Neural crest cell (in vitro differentiated cells): ENCODE measurements at places on chromosomes 4 and X. TPM values are rescaled to one million over a fixed set of nuclear protein-coding genes. Genes with fewer than 3 reads are reported as not detected.

DNA sequence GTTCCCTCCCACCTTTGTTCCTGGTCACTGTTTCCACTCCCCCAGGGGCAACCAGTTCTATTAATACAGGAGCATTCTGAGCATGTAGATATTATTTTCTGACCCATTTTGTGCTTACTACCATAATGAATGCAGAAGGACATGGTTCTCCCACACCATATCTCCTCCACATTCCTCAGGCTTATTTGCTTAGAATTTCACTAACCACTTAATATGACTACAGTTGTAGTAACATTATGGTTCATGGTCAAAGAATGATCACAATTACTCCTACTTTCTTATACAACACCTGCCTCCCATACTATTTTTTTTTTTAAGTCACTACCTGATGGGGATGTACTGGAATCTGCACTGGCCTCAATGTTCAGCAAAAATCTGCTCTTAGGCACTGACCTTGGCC is 7.5 kb upstream of the FAM184B start:
- H3K27me3 ChIP-seq = no peaks in the 10 kb centered on the region
- no peak overlapping the region for H3K27ac ChIP-seq
- H3K4me1 ChIP-seq = no peaks in the 10 kb centered on the region
- no peak overlapping the region for H3K4me3 ChIP-seq
- peaks cover 19% of the 10 kb centered on the region for H3K36me3 ChIP-seq

GRCh38 chr4:23945451-23946017 is 55.7 kb upstream of the PPARGC1A start:
- H3K36me3 ChIP-seq = no peaks in the 10 kb centered on the region
- no peak overlapping the region for H3K4me3 ChIP-seq
- H3K27me3 ChIP-seq = no peaks in the 10 kb centered on the region
- H3K27ac ChIP-seq = peak overlapping the region; percentile 45

GRCh38 chr4:81314196-81314896 is 99.3 kb upstream of the PRKG2 start:
- H3K27ac ChIP-seq = no peak overlapping the region
- H3K36me3 ChIP-seq = no peaks in the 10 kb centered on the region
- H3K4me1 ChIP-seq = peaks cover 6% of the 10 kb centered on the region
- H3K27me3 ChIP-seq = peaks cover 24% of the 10 kb centered on the region
- H3K4me3 ChIP-seq = no peak overlapping the region

GRCh38 chr4:139018501-139018900 is 2.9 kb downstream of the NOCT start:
- H3K27me3 ChIP-seq = no peaks in the 10 kb centered on the region
- H3K4me3 ChIP-seq = peak overlapping the region; percentile 41
- peaks cover 53% of the 10 kb centered on the region for H3K4me1 ChIP-seq
- H3K36me3 ChIP-seq = no peaks in the 10 kb centered on the region
- no peak overlapping the region for H3K27ac ChIP-seq

- H3K4me1 ChIP-seq = no peaks in the 10 kb centered on the region
- H3K27ac ChIP-seq = peak overlapping the region; percentile 3
- no peak for DNase-seq
- no peaks in the 10 kb centered on the region for H3K36me3 ChIP-seq
- no peaks in the 10 kb centered on the region for H3K27me3 ChIP-seq
These were observed 245.3 kb downstream of the AFAP1 start for GRCh38 chr4:7694324-7694723.

DNA sequence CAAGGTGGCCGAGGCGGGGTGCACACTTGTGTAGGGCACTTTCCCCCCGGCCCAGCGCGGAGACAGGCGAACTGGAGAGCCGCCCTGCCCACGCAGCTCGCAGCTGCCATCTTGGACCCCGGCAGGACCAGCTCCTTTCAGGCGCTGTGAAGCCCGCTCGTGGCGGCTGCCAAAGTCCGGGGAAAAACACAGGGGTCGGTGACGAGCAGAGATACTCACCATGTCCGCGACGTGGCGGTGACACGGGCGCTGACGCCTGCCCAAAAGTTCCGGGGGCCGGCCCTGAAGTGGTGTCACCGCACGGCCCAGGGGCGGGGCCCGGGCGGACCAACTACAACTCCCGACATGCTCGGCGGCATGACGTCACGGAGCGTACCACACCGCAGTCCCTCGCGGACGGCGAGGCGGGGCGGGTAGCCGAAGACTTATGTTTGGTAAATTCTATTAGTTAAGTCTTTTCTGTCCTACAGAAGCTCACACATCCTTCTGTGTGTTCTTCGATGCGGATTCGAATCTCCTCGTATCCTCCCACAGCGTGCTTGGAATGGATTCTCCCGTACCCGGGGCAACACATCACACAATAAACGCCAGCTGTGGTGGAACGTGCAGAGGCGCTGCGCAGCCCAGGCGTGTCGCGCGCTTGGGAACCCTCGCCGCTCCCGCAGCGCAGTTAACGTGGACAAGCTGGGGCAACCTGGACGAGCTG is at the start of gene UFSP2:
Gene UFSP2, minus strand, starts transcription at position 318 of the 706 bp plus-strand sequence. Its CDS starts 96 bp downstream, at position 222.
- no peaks in the 10 kb centered on the region for H3K27me3 ChIP-seq
- H3K27ac ChIP-seq = peak within 1 kb of the TSS; percentile 100
- peak within 1 kb of the TSS; percentile 85 for H3K4me3 ChIP-seq

DNA sequence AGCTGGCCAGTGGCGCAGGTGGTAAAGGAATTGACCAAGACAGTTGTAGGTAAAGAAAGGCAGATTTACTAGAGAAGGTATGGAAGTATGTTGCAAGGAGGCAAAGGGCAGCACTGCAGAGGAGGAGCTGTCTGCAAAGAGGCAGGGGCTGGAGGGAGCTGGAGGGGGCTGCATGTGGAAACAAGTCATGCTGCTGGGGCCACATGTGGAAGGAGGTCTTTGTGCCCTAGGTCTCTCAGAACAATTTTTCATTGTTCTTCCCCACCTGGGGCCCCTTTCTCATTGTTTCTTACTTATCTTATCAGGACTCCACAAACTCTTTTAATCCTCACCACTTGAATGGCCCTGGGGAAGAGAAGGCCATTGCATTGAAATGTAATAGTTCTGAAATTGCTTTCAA is 144.8 kb upstream of the PLAC1 start:
- no peaks in the 10 kb centered on the region for H3K36me3 ChIP-seq
- no peak for DNase-seq
- peaks cover 40% of the 10 kb centered on the region for H3K4me1 ChIP-seq
- H3K27ac ChIP-seq = no peak overlapping the region
- peak overlapping the region; percentile 5 for H3K4me3 ChIP-seq
- no peaks in the 10 kb centered on the region for H3K27me3 ChIP-seq

DNA sequence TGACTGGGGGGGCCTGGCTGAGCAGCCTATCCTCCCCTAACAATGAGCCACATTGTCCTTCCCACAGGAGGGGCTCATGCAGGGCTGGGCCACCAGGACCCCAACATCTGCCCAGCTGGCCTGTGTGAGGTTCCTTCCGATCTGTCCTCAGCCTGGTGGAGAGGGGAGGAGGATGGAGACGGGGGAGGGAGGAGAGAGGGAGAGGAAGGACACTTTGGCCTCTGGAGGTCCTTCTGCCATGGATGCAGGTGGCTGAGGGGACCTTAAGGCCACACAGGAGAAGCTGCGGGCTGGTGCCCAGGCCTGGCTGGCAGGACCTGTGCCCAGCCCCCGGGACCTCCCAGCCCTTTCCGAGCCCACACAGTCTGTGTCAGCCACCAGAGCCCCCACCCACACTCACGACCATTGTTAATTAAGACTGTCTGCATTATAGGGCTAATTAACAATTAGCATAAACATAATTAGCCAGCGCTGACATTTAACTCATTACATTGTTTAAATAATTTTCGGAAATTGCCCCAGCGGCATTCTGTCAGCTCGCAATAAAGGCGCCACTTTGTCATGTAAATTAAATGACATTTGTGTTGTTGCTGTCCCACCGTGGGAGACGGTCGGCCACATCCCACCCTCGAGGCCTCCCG is 53.0 kb upstream of the NKX1-1 start:
- H3K27ac ChIP-seq = no peak overlapping the region
- no peaks in the 10 kb centered on the region for H3K36me3 ChIP-seq
- peaks cover 50% of the 10 kb centered on the region for H3K27me3 ChIP-seq
- no peak overlapping the region for H3K4me3 ChIP-seq

DNA sequence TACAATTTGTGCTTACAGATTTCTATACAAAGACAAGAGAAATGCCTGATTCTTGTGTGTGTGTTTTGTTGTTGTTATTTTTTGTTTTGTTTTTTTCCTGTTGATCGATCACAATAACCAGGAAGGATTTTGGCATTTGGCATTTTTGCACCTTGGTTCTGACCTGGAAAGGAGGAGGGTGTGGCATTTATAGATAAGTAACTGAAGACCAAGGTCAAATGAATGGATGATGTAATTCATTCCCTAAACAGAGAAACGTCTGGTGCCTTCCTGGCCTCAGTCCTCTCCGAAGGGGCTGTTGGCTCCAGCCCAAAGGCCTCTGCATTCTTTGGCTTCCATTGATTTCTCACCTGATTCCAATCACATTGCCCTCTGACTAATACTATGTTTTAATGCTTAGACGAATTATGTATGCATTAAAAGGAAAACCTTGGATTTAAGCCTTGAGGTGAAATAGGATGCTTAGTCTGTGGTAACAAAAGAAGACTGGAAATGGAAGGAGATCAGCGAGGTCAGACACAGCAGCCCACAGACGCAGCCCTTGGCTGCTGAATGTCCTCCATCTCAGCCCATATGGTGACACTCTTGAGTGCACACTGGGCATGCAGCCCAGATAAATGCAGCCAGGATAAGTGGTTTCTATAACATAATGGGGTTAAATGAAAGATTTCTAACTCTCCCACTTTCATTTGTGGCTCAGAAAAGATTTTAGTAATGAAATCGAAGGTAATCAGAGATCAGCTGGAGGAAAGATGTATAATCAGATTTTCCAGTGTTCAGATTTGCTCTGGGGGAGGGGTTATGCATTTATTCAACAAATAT is 60.5 kb upstream of the TRIM2 start:
- no peaks in the 10 kb centered on the region for H3K27me3 ChIP-seq
- no peak for DNase-seq
- no peaks in the 10 kb centered on the region for H3K36me3 ChIP-seq
- H3K4me1 ChIP-seq = peaks cover 33% of the 10 kb centered on the region
- H3K4me3 ChIP-seq = no peak overlapping the region
- H3K27ac ChIP-seq = peak overlapping the region; percentile 75

DNA sequence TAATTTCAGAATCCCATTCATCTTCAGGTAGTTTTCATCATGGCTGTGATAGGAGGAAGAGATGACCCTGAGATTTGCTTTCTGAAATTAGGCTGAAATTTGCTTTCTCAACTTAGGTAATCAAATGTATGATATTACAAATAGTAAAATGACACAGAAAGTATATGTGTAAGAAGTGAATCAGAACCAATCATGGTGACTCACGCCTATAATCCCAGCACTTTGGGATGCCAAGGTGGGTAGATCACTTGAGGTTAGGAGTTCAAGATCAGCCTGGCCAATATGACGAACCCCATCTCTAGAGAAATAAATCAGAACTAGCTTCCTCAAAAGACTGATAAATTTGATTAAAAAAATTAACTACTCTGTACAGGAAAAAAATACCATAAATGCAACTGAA is 555.4 kb downstream of the STPG2 start:
- no peak for DNase-seq
- no peaks in the 10 kb centered on the region for H3K4me1 ChIP-seq
- no peak overlapping the region for H3K27ac ChIP-seq
- H3K36me3 ChIP-seq = no peaks in the 10 kb centered on the region
- H3K27me3 ChIP-seq = no peaks in the 10 kb centered on the region

DNA sequence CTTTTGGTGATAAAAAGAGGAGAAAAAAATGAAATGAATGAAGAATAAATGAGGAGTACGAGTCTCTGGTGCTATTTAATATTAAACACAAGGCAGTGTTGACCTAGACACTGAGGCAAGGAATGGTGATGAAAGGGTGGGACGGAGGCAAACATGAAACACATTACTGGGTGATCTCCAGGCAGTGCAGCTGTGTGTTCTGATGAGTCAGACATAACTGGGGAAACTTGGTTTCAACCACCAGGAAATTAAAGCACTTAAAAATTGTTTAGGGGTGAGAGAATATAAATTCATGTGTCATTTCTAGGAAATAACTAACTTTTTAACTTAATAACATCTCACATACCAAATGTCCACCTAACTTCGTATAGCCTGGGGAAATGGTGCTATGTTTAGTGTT is 19.7 kb upstream of the CXCL6 start:
- H3K36me3 ChIP-seq = no peaks in the 10 kb centered on the region
- no peaks in the 10 kb centered on the region for H3K27me3 ChIP-seq
- H3K4me3 ChIP-seq = no peak overlapping the region

GRCh38 chr4:128513664-128514484 is 226.3 kb upstream of the PGRMC2 start:
- peaks cover 23% of the 10 kb centered on the region for H3K4me1 ChIP-seq
- no peak for DNase-seq
- no peak overlapping the region for H3K27ac ChIP-seq
- H3K4me3 ChIP-seq = no peak overlapping the region
- peaks cover 5% of the 10 kb centered on the region for H3K36me3 ChIP-seq

DNA sequence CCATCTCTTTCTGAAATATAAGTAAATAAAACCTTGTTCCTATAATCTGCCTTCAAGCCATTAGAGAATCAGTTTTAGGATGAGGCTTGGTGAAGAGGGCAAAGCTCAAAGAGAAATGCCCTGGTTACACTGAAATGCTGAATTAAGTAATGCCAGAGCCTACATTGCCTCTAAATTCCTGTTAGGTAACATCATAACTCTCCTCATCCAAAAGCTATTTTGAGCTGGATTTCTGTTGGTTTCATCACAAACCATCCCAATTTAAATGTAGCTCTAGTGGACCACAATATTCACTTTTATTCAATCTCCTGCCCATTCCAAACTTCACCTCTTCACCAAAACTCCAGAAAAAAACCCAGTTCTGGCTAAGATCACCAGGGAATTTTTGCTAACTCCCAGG is 1319.7 kb upstream of the TENM3 start:
- H3K4me3 ChIP-seq = no peak overlapping the region
- H3K4me1 ChIP-seq = no peaks in the 10 kb centered on the region
- DNase-seq = no peak
- no peaks in the 10 kb centered on the region for H3K27me3 ChIP-seq
- no peaks in the 10 kb centered on the region for H3K36me3 ChIP-seq

- no peak overlapping the region for H3K4me3 ChIP-seq
- DNase-seq = no peak
- H3K4me1 ChIP-seq = no peaks in the 10 kb centered on the region
- H3K27ac ChIP-seq = no peak overlapping the region
These were observed 25.7 kb upstream of the TMEM131L start for GRCh38 chr4:153440475-153440874.

- no peaks in the 10 kb centered on the region for H3K4me1 ChIP-seq
- H3K27me3 ChIP-seq = no peaks in the 10 kb centered on the region
- no peak overlapping the region for H3K4me3 ChIP-seq
These were observed 55.0 kb downstream of the BEX3 start for GRCh38 chrX:103431316-103431715.

The MAGEA1 gene
- total RNA-seq = not detected in 2 replicates

The HPGDS gene
- not detected in 2 replicates for total RNA-seq

The TNIP3 gene
- not detected in 2 replicates for total RNA-seq

The SLC25A53 gene
- 6.2 and 6.8 TPM in 2 replicates for total RNA-seq

The ZMYM3 gene
- total RNA-seq = 85.2 and 87.1 TPM in 2 replicates
